ENCODE measurements at places on chromosomes 11 and 22.

GRCh38 chr11:44133335-44133946, 38.0 kb downstream of the EXT2 start:
- peak; percentile 69 for DNase-seq

DNA sequence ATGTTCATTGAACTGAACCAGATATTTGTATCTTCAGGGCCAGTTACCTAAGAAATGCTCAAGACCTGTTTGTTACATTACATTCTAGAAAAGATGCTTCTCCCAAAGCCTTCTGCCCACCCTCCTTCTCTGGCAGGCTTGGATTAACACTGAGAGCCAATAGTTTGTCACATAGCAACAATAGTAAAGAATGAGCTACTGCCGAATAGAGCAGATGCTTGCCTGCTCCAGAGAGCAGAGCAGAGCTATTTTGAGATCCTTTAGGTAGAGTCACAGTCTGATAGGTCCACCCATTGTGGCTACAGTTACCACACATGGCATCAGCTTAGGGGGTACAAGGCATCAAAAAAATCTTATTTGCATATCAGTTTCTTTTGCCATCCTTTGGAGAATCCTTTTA, 13.5 kb upstream of the EP300 start:
- no peak for DNase-seq

DNA sequence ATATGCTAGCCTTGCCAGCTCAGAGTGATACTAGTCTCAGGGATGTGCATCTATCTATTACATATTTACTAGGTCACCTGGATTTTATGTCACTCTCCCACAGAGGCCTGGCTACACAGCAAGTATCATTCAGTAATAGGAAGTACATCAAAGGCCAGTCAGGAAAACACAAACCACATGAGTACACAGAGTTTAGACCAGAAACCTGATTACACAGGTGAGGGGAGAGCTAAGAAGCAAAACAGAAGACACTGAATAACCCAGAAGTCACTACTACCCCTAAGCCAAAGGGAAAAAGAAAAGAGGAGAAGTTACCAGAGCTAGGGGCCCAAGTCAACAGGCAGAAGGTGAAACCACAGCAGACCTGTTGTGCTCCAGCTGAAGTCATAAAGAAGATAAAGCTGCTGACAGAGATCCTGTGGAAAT, 13.3 kb downstream of the LPXN start:
- DNase-seq: no peak

DNA sequence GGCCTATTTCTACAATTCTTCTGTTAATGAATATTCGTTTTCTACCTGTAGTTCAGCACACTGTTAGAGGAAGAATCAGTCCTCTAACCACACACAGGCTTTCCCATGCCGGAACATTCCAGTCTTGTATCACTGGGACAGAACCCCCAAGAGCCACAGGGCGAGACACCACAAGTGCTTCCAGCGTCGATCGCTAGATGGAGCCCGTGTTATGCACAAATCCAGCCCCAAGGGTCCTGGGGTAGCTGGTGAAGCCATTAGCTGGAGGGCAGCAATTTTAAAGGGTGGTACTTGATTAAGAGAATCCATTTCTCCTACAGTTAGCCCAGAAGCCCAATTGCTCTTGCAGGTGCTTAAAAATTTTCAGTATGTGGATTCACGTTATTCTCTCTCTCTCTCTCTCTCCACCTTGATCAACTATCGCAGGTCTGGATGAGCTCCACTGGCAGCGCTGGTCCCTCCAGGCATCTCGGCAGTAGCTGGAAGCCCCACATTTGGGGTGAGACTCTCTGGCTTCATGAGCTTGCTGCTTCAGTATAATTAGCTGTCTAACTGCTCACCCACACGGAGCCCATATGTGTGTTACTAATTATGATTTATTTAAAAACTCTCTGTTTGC, 148.2 kb upstream of the SNX19 start:
- DNase-seq: peak; percentile 83

- DNase-seq: no peak
Measured at GRCh38 chr11:94560834-94561233, 6.3 kb upstream of the PIWIL4 start.

GRCh38 chr22:38716826-38717225, 11.1 kb downstream of the GTPBP1 start:
- no peak for DNase-seq

GRCh38 chr22:41899110-41899509, 15.8 kb downstream of the SHISA8 start:
- DNase-seq: no peak

- no peak for DNase-seq
Measured at GRCh38 chr22:48891688-48892577, 935.7 kb downstream of the BRD1 start.

DNA sequence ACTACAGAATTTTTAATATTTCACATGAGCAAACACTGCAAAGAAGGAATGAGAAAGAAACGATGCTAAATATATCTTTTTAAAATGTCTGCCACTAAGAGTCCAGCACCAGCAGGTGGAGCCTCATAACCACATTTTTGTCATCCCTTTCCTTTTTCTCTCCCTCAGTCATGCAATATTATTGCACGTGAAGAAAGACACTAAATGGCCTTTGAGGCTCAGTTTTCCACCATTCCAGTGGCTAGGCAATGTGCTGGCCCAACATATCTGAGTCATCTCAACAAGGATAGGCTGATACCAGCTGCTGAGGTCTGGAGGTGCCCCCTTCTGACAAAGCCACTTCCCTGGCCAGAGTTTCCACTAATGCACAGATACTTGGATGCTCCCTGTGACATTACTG, 1.8 kb downstream of the ALKBH8 start:
- DNase-seq: peak; percentile 51

DNA sequence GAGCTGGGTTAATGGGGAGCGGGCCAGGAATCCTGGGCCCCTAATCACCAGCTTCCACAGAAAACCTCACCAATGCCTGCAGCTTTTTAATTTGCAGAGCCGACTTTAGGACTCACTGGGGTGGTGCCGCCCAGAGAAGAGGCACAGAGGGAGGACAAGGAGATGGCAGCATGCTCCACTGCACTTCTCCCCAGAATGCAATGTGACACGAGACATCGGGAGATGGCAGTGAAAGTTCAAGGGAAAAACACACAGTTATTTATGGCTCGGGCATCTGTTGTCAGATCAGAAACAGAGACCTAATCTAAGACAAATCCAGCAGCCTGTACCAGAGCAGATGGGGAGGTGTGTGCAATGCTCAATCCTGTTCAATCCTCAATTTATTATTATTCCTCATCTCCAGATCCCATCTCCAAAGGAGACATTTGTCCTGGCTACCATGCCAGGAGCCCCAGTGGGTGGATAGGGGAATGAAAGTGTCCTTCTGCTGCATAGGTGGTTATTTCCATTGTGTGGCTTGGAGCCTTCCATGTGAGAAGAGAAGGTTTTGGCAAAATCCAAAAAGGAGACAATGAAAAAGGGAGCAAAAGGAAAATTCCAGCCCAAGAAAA, 250.0 kb downstream of the NXPE2 start:
- no peak for DNase-seq

- no peak for DNase-seq
Measured at GRCh38 chr11:130580891-130581492, 132.5 kb downstream of the ADAMTS15 start.

DNA sequence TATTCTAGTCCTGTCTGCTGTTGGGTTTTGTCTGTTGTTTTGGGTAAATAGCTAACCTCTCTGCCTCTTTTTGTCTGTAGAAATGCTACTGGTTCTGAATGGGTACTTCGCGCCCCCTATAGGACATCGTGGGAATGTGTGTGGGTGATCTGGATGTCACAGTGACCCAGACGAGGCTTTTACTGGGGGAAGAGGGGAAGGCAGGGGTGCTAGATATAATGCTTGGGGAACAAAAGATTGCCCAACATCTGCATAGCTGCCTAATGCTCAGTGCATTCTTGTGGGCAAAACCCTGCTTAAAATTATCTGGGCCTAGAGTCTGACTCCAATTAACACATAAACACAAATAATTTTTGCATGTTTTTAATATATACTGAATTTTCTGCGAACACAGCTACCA, 57.7 kb downstream of the BMAL1 start:
- DNase-seq: peak; percentile 64

DNA sequence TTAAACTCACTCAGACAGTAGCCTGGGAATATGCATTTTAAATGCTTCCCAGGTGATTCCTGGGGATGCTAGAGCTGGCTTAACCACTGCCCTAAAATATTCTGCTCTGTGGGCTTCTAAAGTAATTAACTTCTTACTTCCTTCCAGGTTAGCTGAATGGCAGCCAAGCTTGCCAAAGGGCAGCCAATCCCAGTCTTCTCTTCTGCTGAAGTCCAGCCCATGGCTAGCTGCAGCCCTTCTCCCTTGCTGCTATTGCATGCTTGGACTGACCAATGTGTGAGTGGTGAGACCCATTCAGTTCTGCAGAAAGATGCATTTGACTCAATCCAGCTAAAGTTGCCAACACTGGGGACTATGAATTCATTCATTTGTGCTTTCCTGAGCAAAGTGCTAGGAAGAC, 411.9 kb downstream of the SOX6 start:
- DNase-seq: peak; percentile 31

- DNase-seq: peak; percentile 53
Measured at GRCh38 chr11:13152736-13153541, 124.7 kb upstream of the BMAL1 start.

GRCh38 chr22:21936151-21936775, 16.4 kb downstream of the PPM1F start:
- DNase-seq: no peak

- DNase-seq: no peak
Measured at GRCh38 chr11:1192741-1193325, 30.0 kb upstream of the MUC5B start.

DNA sequence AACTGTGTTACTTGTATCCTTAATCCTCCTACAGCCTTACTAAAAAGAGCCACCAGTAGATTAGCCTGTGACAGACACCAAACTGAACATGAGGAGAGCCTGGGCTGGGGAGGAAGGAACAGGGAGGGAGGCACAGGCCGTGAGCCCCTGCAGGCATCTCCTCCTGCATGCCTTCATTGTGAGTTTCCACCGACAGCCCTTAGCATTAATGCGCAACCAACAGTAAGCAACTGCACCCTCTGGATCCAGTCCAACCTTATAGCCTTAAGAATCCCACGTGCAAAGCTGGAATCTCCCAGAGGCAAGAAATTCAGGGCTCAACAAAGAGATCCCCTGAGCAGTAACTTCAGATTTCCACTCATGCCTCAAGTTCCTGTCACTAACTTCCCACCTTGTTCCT, 84.6 kb downstream of the ETS1 start:
- no peak for DNase-seq

GRCh38 chr11:43979571-43980219, 37.3 kb downstream of the C11orf96 start:
- no peak for DNase-seq

GRCh38 chr11:112634995-112635737, 326.1 kb upstream of the NCAM1 start:
- no peak for DNase-seq

All from cardiac muscle cell (in vitro differentiated cells and primary cell).